Hematopoietic multipotent progenitor cell (in vitro differentiated cells): ENCODE measurements at places on chromosomes 3 and 15.

DNA sequence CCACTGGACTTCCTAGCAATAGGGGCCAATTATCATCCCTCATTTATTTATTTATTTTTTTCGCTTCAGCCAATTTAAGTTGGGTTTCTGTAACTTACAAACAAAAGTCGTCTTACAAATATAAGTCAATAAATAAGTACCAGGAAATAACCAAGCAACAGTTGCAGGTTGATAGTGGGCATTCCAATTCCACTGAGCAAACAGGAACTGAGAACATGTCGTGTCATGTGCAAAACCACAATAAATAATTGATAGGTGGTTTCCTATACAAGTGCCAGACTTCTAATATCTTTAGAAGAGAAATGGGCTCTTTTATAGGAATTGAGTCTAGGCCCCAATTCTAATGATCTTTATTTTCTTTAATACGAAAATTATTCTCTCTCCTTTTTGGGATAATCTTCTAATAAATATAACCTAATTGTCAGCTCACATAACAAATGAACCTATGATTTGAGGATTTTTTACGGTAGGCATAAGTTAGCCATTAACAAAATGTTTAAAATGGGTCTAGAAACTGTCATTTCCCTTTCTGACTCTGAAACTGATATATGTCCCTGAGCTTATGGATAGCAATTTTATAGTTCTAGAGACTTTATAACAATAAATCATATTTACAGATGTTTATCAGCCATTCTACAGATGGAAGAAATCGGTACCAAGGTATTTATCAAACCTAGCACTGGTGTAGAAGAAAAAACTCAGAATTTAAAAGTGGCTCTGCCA is 571.8 kb downstream of the FOXP1 start:
- peak; percentile 47 for DNase-seq

DNA sequence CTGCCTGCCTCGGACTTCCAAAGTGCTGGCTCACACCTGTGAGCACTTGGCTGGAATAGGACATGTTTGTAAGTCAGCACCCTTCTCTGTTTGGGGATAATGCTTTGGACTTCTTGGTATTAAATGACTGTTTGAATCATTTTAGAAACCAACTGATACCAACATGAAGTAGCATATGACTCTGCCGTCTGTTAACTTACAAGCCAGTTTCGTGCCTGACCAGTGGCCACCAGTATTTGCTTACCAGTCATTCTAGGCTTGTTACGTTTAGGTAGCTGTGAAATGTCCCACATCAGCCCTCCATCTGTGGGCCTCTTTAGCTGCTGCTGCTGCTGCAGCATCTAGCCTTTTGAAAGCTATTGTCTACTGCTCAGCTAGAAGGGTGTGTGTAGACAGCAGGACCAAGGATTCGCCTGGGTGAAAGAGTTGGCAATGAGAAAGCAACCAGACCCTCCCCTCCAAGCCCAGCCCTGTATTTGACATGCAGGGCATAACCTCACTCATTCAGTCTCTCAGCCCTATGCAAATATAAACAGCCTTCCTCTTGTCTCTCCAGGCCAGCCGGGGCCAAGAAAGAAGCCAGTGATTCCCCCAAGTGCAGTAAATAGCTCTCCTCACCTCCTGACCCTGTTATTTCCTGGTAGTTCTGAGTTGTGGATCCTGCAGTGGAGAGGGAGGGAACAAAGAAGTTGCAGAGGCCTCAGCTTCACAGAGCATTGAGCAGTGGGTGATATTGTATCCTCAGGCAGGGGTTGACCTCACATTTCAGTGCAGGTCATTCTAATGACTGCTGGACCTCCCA is 51.0 kb downstream of the NKIRAS1 start:
- no peak for DNase-seq

GRCh38 chr15:87929841-87930240 is 326.7 kb downstream of the NTRK3 start:
- DNase-seq, result no peak

- DNase-seq, result peak; percentile 62
These were observed 532.8 kb downstream of the FOXP1 start for GRCh38 chr3:71050538-71051258.

DNA sequence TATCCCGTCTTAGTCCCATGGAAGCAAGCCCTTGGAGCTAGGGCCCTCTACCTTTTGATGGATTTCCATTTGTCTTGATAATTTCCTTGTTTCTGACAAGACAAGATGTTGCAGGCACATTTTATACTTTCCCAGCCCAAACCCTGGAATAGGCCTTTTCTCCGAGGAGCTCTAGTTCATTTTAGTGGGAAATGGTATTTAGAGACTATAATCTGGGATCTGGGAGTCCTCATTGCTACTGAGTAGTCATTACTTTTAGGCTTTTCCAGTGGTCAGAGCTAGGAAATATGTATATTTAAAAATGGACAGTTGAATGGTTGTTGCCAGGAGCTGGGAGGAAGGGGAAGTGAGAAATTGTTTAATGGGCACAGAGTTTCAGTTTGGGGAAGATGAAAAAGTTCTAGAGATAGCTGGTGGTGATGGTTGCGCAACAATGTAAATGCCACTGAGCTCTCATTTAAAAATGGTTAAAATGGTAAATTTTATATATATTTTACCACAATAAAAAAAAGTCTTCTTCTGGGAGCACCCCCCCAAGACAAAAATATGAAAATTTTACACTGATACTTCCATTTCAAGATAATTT is 31.6 kb downstream of the MLH1 start:
- DNase-seq, result no peak
